ENCODE measurements at places on chromosomes 5 and 9.

- DNase-seq, result peak; percentile 10
Measured at GRCh38 chr5:10036136-10036815, 213.4 kb downstream of the ATPSCKMT start.

GRCh38 chr5:43036856-43037635, 3.1 kb downstream of the ANXA2R start:
- peak; percentile 77 for DNase-seq

- no peak for DNase-seq
Measured at GRCh38 chr5:759111-759751, 25.3 kb downstream of the ZDHHC11B start.

DNA sequence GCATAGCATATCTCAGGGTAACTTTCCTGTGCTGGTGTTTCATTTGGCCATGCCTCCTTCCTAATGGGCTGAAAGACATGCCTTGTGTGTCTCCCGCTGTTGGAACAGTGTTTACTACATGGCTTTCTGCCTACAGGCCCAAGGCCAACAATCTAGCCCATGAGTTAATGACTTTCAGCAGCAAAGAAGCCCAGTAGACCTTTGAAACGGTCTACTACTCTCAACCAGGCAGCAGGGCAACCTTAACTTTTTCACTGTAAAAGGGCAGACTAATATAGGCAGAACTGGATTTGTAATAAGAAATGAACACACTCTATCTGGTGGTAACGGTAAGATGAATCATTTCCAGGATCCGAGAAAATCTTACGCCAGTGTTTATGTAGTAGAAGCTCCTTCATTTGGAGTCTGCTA, 21.0 kb downstream of the C5orf15 start:
- no peak for DNase-seq

DNA sequence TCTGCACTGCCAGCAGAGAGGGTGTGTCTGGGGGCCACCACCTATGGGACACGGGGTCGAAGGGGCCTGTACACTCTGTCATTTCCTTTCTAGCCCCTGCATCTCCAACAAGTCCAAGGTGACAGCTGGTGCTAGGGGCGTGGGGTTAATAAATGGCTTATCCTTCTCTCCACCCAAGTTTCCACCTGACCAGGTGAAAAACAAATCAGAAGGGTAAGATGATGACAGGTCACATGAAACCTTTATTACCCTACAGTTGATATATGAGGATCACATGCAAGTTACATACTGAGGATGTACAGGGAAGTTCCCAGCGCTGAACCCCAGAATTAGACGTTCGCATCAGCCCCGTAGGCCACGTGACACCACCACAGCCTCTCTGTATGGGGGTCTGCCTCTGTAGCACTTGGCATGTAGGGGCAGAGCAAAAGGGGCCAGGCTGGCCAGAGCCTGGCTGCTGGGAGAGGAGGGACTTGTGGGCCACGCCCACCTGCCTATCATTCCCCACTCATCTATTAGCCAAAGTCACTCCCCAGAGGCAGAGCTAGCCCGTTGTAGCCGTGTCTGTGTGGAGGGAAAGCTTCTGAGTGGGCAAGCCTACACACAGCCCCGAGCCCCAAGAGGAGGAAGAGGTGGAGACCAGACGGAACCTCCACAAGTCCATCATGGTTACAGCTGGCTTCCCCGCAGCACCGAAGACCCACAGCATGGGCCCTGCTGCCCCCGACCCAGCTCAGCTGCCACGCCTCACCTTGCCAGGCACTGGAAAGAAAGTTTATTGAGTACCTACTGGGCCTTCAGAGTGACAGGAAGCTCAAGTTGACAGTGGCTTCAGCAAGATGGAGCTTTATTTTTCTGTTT, 2.2 kb downstream of the TMEM141 start:
- DNase-seq, result no peak

- peak; percentile 64 for DNase-seq
Measured at GRCh38 chr5:95048628-95049027, 236.3 kb downstream of the MCTP1 start.

DNA sequence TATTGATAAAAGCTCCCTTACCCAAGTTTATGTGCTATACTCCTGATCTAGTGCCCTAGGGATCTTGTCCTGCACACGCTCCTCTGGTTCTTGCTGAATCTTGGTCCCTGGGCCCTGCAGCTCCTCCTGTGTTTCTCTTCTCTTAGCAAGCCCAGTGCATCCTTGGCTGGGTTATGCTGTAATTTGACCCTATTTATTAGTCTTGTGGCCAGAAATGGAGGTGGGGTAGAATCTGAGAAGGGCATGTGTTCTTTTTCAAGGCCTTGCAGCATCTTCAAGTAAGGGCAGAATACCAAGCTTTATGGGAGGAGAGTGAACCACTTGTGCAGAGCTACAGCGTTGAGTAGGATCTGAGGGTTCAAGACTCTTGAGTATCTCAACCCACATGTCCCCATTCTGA, 366.8 kb downstream of the FAM170A start:
- DNase-seq, result no peak

DNA sequence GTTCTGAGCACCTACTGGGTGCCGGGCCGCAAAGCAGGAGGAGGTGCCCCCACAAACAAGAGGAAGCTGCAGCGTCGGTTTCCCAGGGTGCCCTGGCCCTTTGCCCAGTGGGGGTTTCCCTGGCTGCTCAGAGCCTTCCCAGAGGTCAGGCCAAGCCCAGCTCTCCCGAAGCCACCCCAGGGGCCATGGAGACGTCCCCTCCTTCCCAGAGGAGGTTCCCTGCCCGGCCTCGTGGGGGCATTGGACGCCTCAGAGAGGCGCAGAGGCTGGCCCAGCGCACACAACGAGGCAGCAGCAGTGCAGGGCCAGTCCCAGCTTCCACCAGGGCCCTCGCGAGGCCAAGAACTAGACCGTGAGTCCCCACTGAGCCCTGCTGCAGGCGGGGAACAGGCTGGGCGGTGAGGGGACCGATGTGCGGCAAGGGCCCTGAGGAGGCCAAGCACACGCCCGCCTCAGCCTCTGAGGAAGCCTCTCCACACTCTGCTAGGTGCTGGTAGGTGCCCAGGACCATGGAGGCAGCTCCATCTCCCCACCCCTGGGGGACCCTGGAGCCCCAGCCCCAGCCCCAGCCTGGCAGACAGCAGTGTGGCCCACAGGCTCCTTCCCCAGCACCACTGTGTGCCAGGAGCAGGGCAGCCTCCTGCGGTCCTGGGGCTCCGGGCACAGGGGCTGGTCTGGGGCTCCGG, 7.0 kb downstream of the DIPK1B start:
- DNase-seq, result no peak

DNA sequence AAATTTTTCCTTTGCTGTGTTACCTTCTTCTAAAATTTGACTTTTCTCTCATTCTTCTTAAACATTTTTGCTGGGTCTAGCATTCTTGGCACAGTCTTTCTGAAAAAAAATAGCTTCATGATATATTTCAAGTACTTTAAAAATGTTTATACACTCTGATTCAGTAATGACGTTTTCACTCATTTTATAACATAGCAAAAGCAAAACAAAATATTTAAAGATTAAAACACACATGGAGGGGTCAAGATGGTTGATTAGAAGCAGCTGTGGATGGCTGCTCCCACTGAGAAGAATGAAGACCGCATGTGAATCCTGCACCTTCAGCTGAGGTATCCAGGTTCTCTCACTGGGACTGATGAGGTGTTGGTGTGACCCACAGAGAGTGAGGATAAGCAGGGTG, 188.2 kb downstream of the SGCD start:
- no peak for DNase-seq

- DNase-seq, result no peak
Measured at GRCh38 chr9:117763314-117763713, 59.1 kb downstream of the TLR4 start.

- DNase-seq, result no peak
Measured at GRCh38 chr5:177271113-177271512, 32.4 kb downstream of the RAB24 start.

DNA sequence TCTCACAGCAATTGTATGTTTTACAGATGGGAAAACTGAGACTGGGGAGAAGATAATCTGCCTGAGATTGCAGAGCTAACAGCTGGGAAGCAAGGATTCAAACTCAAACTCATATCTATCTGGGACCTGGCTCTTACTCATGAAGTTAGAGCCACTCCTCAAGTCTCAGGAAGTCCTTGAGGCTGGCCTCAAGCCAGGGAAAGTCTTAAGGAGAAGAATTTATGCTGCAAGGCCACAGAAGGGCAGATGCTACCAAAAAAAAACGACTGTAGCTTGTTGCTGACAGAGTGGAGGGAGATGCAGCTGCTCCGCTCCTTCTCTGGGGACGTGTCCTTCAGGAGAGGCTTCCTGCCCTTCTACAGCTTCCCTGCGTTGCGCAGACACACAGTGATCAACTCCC, 39.8 kb downstream of the BARHL1 start:
- DNase-seq, result no peak

- no peak for DNase-seq
Measured at GRCh38 chr5:100517301-100517974, 17.7 kb upstream of the FAM174A start.

- no peak for DNase-seq
Measured at GRCh38 chr5:85030316-85031084, 645.8 kb upstream of the EDIL3 start.

DNA sequence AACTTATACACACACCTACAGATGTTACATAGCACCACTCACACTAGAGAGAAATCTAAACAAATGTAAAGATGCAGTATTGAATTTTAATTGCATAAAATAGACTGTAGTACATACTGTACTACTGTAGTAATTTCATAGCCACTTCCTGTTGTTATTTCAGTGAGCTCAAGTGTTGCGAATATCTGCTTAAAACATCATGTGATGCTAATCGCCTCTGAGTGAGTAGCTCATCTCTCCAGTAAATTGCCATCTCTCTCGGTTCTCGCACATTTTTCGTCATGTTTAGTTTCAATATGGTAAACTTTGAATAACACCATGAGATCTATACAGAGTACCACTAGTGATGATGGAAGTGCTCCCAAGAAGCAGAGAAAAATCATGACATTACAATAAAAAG, 22.0 kb upstream of the ARHGEF28 start:
- no peak for DNase-seq

- DNase-seq, result no peak
Measured at GRCh38 chr9:14532456-14533115, 160.6 kb downstream of the ZDHHC21 start.

DNA sequence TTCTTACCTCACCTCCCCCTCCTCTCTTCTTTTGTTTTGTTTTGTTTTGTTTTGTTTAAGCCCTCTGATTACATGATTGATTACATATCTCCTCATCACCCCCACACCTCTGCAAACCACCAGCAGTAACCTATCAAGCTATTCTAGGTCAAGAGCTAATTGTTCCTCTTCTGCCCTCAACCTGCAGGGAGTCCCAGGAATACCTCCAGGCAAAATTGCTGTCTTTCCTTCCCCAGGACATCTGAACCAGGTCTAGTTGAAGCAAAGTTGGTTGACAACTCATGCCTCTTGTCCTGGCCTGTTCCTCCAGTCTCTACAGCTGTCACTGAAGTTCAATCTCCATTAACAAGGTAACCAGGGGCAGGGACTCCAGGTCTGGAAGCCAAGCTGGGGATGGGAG, 80.0 kb upstream of the PTGER4 start:
- no peak for DNase-seq

DNA sequence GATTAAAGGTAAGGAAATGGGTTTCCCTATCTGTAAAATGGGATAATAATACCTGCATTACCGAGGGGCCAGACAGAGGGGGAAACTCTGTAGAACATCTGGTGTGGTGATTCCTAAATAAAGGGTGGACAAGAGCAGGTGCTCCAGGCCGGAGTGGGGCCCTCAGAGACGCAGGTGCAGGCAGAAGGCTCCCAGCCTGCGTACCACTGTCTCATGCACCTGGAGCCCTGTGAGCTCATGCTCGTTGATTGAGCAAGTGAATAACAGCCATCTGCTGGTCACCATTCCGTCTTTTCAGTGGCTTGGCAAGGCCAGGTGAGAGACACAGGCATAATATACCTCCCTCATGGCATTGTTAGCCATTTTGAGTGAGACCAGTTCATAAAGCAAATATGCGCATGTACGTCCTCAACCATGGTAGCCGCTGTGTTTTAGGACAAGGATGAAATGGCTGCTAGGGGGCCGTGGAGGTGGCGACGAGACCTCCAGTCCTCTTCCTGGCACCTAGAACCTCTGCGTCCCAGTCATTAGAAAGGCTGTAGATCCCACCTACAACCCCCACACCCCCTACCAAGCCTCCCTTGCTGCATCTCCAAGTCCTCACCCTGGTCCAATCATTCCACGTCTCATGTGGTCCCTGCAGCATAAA, 198.0 kb upstream of the MVB12B start:
- DNase-seq, result no peak

GRCh38 chr5:59161221-59162105, 578.6 kb downstream of the RAB3C start:
- no peak for DNase-seq

GRCh38 chr9:123997665-123998277, 13.8 kb upstream of the LHX2 start:
- peak; percentile 77 for DNase-seq

DNA sequence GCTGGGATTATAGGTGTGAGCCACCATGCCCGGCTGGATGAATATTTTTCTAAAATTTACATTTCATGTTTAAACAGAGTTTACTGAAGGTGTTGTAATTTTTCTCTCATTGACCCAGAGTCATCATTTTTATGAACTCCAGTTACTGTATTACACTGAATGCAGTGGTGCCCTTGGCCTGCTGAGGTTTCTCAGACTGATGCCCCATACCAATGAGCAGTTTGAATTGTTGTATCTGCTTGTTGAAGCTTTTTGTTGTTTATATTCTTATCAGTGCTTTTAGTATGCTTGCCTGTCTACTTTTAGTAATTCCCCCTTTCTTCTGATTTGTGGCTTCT, 29.9 kb downstream of the NFX1 start:
- no peak for DNase-seq

DNA sequence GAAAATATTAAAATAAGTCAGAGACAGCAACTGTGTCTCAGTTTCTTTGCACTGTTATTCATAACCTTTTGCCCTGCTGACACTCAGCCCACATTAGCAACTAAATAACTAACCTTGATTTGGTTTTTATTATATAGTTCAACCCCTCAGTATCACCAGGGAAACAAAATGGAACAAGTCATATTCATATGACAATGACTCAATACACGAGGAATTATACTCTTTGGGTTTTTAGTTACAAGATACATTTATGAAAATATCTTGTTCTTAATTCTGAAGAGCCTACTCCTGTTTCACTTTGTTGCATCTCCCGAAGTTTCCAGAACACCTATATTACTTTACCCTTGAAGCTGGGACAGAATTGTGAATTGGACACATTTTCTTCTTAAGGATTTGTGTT, 845.4 kb downstream of the EFNA5 start:
- no peak for DNase-seq

DNA sequence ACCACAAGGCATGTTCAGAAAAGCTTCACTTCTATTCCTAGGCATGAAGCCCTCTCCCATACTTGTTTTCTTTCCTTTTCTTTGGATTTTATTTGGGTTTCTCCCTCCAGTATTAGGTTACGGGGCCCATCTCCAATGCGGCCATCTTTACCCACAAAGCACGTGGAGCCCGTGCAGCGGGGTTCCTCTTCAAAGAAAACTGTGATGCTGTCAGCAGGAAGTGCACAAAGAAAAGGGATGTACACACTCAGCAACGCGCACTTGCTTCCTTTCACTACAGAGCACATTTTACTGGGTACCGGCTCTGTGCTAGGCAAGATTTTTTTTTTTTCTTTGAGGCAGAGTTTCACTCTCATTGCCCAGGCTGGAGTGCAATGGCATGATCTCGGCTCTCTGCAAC, 106.6 kb downstream of the COL23A1 start:
- peak; percentile 93 for DNase-seq
